Body of pancreas (tissue), 4 donors: ENCODE measurements at places on chromosomes 5 and 9. TPM values are rescaled to one million over a fixed set of nuclear protein-coding genes. Genes with fewer than 3 reads are reported as not detected.

The SPATA6L gene
- 10.9 TPM for total RNA-seq

The BTNL9 gene
- total RNA-seq, result 41.5 TPM

The BNC2 gene
- 0.99 TPM for total RNA-seq

GRCh38 chr5:81728301-81728700 is 22.6 kb downstream of the SSBP2 start:
- H3K27ac ChIP-seq, result no peak overlapping the region
- DNase-seq, result no peak
- no peaks in the 10 kb centered on the region for H3K27me3 ChIP-seq
- no peaks in the 10 kb centered on the region for H3K36me3 ChIP-seq
- no peak overlapping the region for H3K4me3 ChIP-seq

- no peaks in the 10 kb centered on the region for H3K4me1 ChIP-seq
- H3K4me3 ChIP-seq, result no peak overlapping the region
- no peaks in the 10 kb centered on the region for H3K27me3 ChIP-seq
- no peaks in the 10 kb centered on the region for H3K36me3 ChIP-seq
- DNase-seq, result no peak
These were observed 10.3 kb upstream of the GPSM1 start for GRCh38 chr9:136316896-136317676.

DNA sequence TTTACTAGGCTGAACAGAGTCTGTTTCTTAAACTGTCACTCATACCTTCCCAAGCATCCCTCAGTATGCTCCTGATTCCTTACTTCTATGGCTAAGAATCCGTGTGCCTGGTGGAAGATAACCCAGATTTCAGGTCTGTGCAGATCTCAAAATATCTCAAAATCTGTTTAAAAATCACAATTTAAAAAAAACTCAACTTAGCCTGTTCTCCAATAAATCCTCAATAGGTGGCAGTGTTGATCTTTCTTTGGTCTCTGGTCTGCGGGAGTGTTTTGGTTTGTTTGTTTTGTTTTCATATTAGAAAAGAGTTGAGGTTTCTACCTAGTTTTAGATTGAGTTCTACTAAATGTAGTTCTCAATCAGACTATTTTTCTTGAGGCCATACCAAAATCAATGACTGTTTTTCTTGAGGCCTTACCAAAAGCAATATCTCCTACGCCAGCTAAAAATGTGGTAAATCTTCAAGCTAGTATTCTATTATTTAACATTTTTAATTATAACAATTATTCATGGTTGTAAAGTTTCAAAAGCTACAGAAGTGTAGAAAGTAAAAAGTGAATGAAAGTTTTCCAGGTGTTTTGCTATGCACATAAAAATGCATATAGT is 57.9 kb downstream of the TGFBR1 start:
- no peak overlapping the region for H3K27ac ChIP-seq
- H3K4me3 ChIP-seq, result no peak overlapping the region
- H3K27me3 ChIP-seq, result no peaks in the 10 kb centered on the region
- H3K36me3 ChIP-seq, result no peaks in the 10 kb centered on the region
- no peaks in the 10 kb centered on the region for H3K4me1 ChIP-seq
- DNase-seq, result no peak

GRCh38 chr5:68382640-68383039 is 167.1 kb downstream of the PIK3R1 start:
- DNase-seq, result no peak
- no peak overlapping the region for H3K27ac ChIP-seq
- H3K36me3 ChIP-seq, result no peaks in the 10 kb centered on the region
- H3K27me3 ChIP-seq, result no peaks in the 10 kb centered on the region
- H3K4me3 ChIP-seq, result no peak overlapping the region

DNA sequence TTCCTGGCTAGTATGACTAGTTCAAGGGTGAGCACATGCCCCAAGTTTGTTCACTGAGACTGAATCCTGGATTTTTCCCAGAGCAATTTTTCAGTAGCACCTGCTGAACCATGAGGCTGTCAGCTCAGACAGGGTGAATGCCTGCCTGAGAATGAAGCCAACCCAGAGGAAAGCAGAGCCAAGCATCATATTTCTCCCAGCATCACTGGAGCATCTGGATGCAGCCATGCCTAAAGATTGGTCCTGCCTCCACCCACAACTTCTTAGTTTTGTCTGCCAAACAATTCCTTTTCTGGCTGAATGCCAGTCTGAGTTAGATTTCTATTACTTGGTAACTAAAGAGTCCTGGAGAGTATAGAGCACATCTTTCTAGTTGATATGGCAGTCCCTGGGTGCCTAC is 343.6 kb downstream of the CSNK1G3 start:
- no peaks in the 10 kb centered on the region for H3K36me3 ChIP-seq
- H3K27me3 ChIP-seq, result no peaks in the 10 kb centered on the region
- H3K27ac ChIP-seq, result no peak overlapping the region
- DNase-seq, result no peak
- no peaks in the 10 kb centered on the region for H3K4me1 ChIP-seq

GRCh38 chr5:138305797-138306196 is 25.8 kb downstream of the CDC25C start:
- H3K27ac ChIP-seq, result no peak overlapping the region
- peak; percentile 69 for DNase-seq
- H3K4me1 ChIP-seq, result no peaks in the 10 kb centered on the region
- H3K36me3 ChIP-seq, result no peaks in the 10 kb centered on the region
- no peaks in the 10 kb centered on the region for H3K27me3 ChIP-seq

DNA sequence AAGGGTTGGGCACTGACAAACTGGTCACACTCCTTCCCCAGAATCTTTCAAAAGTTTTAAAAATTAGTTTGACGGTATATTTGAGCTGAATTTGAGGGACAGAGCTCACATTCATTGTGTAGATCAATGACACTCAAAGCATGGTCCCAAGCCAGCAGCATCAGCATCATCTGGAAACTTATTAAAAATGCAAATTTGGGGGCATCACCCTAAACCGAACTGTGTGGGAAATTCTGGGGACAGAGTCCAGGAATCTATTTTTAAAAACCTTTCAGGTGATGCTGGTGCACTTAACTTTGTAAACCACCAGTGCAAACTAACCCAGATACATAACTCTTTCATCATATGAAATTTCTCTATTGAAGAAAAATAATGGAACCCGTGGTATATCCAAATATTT is 58.1 kb upstream of the MTAP start:
- no peaks in the 10 kb centered on the region for H3K4me1 ChIP-seq
- no peaks in the 10 kb centered on the region for H3K36me3 ChIP-seq
- DNase-seq, result no peak
- H3K4me3 ChIP-seq, result no peak overlapping the region

DNA sequence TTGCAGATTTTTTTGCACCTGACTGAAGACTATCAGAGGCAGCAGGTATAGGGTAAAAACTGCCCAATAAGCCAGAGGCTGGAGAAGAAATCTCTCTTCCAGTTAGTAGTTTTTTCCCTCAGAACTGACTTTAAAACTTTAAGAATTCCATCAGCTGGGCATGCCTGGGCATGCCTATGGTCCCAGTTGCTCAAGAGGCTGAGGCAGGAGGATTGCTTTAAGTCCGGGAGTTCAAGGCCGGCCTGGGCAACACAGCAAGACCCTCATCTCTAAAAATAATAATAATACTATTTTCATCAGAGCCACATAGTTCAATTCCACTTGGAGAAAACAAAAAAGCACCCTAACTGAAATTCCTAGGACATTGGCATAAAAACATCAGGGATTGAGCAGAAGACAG is 30.3 kb downstream of the SUSD1 start:
- no peaks in the 10 kb centered on the region for H3K27me3 ChIP-seq
- H3K27ac ChIP-seq, result no peak overlapping the region
- DNase-seq, result no peak
- H3K4me3 ChIP-seq, result no peak overlapping the region

DNA sequence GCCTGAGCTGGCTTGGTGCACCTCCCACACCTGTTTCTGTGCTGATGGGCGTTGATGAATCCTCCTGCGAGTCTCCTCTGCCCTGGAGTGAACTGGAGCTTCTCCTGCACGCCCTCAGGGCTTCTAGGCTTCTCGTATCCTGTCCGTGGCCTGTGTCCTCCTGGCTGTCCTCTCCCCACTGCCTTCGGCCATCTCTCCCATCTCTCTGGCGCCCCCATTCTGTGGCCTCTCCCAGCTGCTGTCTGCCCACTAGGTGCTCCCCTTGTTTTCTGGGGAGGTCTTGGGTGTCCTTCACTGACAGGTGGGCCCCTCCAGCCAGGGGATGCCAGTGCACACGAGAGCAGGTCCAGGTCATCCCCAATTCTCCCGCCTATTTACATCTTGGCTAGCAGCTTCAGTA is 28.8 kb downstream of the AHRR start:
- H3K27ac ChIP-seq, result no peak overlapping the region
- no peak for DNase-seq
- no peaks in the 10 kb centered on the region for H3K36me3 ChIP-seq
- no peak overlapping the region for H3K4me3 ChIP-seq
- H3K4me1 ChIP-seq, result no peaks in the 10 kb centered on the region

DNA sequence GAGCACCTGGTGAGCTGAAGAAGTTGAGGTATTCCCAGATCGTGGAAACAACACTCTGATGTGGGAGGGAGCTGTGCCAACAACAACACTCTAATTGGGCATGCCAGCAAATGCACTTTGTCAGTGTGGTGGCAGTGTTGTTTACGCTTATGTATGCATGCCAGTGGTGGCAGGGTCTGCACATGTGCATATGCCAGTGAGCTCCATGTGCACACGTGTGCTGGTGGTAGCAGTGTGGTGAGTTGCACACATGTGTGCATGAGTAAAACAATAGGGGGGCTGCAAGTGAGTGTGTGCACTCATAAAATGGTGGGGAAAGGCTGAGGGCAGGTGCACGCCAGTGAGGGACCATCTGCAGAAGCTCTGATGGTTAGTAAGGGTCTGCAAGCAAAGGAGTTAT is 134.2 kb downstream of the DMRTA1 start:
- no peak overlapping the region for H3K4me3 ChIP-seq
- H3K27me3 ChIP-seq, result no peaks in the 10 kb centered on the region
- no peak for DNase-seq
- H3K36me3 ChIP-seq, result no peaks in the 10 kb centered on the region
- H3K4me1 ChIP-seq, result no peaks in the 10 kb centered on the region
- H3K27ac ChIP-seq, result no peak overlapping the region

GRCh38 chr5:164306662-164307061 is 801.2 kb downstream of the MAT2B start:
- H3K36me3 ChIP-seq, result no peaks in the 10 kb centered on the region
- H3K27ac ChIP-seq, result no peak overlapping the region
- no peak overlapping the region for H3K4me3 ChIP-seq
- H3K27me3 ChIP-seq, result no peaks in the 10 kb centered on the region
- H3K4me1 ChIP-seq, result no peaks in the 10 kb centered on the region

- no peak overlapping the region for H3K27ac ChIP-seq
- H3K36me3 ChIP-seq, result no peaks in the 10 kb centered on the region
- no peak for DNase-seq
- H3K4me1 ChIP-seq, result peaks cover 9% of the 10 kb centered on the region
- no peaks in the 10 kb centered on the region for H3K27me3 ChIP-seq
These were observed 282.3 kb upstream of the TUT7 start for GRCh38 chr9:86636519-86636918.

DNA sequence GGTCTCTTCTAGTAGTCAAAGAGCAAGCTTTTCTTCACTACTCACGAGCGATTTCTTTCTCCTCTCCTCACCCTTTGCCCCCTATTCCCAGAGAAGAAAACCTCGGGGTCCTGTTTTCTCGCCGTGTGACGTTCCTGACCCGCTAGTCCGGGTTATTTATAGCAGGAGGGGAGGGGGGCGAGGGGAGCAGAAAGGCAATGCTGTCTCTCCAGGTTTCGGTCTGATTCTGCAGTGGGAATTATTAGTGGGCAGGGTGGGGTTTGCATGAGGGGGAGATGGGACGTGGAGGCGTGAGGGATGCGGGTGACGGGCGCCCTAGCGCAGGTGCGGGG is 847 bp upstream of the GABRB2 start:
- peak overlapping the region; percentile 36 for H3K4me3 ChIP-seq
- H3K27ac ChIP-seq, result no peak overlapping the region
- no peaks in the 10 kb centered on the region for H3K27me3 ChIP-seq

- DNase-seq, result no peak
- H3K27ac ChIP-seq, result peak overlapping the region; percentile 83
- peaks cover 29% of the 10 kb centered on the region for H3K4me1 ChIP-seq
- H3K36me3 ChIP-seq, result no peaks in the 10 kb centered on the region
- no peak overlapping the region for H3K4me3 ChIP-seq
- no peaks in the 10 kb centered on the region for H3K27me3 ChIP-seq
These were observed 1.2 kb downstream of the SPRY4 start for GRCh38 chr5:142323480-142324135.

DNA sequence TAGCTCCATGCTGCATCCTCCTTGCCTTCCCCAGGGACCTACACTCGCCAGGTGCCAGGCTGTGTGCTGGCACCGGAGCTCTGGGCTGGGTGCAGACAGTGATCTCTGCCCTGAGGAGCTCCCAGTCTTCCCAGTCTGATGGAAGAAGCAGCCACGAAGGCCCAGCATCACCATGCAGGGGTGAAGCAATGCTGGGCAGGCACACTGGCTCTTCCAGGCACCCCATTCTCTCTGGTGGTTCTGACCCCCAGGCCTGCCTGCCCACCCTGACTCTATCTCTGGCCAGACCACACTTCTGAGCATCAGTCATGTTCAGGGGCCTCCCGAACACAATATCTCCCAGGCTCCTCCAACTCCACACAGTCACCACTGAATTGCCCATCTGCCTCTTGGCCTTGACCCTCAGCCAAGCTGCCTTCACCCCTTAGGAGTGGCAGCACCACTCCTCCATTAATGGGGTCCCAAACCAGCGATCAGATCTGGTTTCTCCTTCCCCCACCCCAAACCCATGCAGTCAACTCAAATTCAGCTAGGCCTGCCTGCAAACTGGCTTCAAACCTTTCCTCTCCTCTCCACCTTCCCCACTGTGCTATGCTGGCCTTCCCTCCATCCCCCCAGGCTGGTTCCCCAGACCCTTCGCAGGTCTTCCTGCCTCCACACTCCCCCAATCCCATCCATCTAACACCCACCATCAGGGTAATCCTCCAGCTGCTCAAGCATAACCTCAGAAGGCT is 102.7 kb upstream of the MVB12B start:
- no peak overlapping the region for H3K4me3 ChIP-seq
- DNase-seq, result no peak
- no peak overlapping the region for H3K27ac ChIP-seq
- peaks cover 5% of the 10 kb centered on the region for H3K4me1 ChIP-seq
- H3K36me3 ChIP-seq, result no peaks in the 10 kb centered on the region
- no peaks in the 10 kb centered on the region for H3K27me3 ChIP-seq
